ENCODE measurements at places on chromosomes 16 and 17. TPM values are rescaled to one million over a fixed set of nuclear protein-coding genes. Genes with fewer than 3 reads are reported as not detected.

GRCh38 chr17:57707892-57708291 lies 37.2 kb downstream of the CCDC182 start:
- DNase-seq, result peak; percentile 50

DNA sequence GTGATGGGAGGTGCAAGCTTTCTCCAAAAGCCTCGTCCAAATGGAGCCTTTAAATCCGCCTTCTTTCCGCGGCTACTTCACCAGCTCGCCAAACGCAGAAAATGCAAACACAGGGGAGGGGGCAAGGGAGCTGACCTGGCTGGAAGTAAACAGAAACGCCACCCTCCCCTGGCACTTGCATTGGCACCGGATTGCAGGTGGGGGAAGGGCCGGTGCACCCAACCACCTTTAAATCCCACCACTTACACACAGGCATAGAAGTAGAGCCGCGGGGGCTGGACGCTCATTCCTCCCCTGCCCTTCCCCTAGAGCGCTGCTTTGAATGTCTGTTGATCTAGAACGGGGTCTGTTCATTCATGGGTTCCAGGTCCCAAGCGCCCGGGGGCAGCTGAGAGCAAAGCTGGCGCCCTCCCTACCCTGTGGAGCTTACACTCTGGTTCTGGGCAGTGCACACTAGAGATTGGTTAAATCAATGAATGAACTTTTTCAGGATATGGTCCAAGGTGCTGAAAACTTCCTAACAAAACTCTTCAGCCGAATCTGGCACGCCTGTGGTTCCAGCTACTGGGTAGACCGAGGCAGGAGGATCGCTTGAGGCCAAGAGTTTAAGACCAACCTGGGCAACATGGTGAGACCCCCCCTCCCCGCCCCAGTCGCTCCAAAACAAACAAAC lies 920 bp upstream of the ZCCHC14 start:
- no peak for DNase-seq

The RSAD1 gene
- 49.9 TPM for total RNA-seq

DNA sequence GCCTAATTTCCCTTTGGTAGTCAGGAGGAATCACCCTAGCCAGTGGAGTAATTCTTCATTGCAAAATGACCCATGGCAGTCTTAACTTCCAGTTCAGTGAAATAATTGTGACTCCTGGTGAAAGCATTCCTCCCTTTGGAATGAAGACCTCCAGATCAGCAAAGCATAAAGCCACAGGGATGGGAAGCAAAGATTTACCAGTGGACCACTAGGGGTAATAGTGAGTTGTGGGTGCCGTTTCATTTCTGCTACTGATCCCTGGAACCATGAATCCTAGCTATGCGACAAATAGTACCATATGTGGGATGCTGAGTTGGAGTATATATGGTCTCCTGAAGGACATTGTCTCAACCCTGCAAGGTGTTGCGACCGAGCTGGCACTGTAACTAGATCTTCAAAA lies 13.7 kb downstream of the DYNLL2 start:
- DNase-seq, result no peak

- DNase-seq, result no peak
Observed at GRCh38 chr17:55272711-55273578, 8.2 kb downstream of the HLF start.

DNA sequence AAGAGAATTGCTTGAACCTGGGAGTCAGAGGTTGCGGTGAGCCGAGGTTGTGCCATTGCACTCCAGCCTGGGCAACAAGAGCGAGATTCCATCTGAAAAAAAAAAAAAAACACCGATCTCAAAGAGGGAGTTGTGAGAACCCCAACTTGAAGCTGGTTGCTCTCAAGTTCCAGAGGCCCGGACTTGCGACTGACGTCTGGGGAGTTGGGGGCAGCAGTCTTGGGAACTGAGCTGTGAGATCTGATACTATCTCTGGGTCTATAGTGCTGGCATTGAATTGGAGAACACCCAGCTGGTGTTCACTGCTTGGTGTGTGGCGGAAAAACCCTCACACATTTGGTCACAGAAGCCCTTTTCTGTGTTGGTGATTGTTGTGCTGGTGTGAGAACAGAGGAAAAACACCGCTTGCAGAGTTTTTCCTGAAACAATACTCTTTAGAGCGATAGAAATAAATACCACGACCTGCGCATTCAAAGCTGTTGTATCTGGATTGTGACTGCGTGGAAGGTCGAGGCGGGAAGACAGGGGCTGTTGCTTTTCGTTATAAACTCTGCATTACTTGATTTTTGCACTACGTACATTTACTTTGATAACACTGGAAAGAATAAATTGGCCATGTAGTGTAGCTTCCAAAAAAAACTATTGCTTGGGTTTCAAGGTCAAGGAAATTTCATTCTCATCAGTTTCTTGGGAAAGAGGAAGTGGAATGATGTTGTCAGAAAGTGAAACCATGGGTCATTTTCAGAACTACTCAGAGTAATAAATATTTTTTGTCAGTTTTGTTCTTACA lies 8.8 kb downstream of the SCIMP start:
- DNase-seq, result no peak

The NPIPB2 gene
- total RNA-seq, result 22.7 TPM

The TBC1D3D gene
- total RNA-seq, result 3.8 TPM

DNA sequence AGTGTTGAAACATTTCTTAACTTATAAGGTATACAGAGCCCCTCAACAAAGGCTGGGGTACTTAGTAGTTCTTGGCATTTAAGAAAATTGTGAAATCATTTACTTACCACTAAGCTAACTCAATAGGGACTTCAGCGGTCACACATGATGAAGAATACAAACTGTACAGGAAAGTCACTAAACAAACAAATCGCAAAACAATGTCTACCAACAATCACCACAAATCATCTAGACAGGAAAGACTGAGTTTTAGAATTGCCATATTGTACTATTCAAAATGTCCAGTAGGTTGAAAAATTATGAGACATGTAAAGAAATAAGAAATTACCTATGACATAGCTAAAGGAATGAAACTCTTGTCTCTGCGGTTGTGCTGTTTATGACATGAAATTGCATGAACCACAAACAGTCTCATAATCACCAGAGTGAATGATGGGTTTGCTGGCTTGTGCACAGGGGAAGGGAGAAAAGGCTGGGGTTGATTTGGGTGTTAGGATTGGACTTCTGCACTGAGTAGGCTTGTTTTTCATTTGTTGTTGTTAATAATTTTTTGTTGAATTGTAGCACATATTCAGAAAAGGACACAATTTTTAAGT lies 441.1 kb upstream of the MON1B start:
- no peak for DNase-seq

The CFAP97D1 gene
- 0.11 TPM for total RNA-seq

DNA sequence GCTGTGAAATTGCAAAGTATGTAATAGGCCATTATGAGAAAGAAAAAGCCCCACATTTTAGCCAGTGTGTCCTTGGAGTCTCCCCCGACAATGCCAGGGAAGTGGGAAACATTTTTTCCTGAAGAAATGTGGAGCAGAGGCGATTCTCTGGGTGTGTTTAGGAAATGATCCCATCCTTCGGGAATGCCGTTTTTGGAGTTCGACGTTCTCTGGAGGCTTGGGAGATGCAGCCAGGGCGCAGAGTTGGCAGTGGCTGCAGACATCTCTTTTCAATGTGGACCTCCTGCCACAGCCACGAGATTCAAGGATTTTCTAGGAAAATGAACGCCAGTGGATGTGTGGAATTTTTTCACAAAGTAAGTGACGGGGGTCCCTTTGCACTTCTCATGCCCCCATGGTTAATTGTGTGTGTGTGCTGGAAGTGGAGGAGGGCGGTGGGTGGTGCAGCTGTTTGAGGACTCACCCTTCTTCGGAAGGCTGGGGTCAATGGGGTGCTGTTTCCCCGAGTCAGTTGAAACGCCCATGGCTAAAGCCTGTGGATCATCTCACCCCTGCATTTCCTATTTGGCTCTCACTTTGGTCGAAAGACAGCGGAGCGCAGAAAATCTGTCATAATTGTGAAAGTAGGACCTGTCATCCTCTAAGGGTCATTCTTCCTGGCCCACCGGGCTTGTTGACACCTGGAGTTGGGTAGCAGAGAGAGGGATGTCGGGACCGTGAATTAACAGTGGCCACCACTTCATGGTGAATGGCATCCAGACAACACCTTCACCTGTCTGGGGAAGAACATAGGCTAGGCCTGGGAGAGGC lies 73.2 kb downstream of the CMIP start:
- no peak for DNase-seq

The CCDC144A gene
- 45.4 TPM for total RNA-seq

The ABCA9 gene
- 11.4 TPM for total RNA-seq

DNA sequence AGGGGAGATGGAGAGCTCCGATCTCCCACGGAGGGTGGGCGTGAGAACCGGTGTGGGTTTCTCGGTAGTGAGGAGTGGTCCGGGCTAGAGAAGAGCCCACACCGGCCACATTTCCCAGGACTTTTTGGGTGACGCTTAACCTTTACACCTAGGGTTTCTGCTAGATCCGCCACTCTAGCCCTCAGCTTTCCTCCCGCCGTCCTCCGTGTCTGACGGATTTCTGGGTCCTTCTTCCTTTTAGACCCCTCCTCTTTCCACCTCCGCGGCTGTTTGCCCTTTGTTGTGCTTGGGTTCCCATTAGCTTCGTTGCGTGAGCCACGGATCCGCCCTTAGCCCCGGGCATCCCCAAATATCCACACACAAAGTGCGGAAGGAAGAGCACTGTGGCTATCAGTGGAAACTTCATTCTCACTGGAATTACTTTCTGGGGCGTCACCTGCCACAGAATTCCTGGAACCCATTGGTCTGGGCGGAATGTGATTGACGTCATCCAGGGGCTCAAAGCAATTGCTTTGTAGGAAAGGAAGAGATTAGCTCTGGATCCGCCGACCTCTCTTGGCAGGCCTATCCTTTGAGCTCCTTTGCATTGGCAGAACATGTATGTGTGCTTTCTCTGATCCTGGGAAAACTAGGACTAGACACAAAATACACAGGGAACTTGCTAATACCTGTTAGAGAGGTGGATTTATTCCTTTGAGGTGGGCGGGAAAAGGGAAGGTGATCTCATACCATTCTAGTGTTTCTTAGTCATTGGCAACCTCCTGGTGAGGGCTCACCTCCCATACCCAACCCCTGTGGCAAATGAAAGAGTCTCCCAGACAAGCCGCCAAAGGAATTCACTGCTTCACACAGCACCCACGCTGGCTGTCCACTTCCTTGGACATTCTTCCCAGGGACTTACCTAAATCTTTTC lies 654 bp downstream of the TNFAIP1 start:
- no peak for DNase-seq

DNA sequence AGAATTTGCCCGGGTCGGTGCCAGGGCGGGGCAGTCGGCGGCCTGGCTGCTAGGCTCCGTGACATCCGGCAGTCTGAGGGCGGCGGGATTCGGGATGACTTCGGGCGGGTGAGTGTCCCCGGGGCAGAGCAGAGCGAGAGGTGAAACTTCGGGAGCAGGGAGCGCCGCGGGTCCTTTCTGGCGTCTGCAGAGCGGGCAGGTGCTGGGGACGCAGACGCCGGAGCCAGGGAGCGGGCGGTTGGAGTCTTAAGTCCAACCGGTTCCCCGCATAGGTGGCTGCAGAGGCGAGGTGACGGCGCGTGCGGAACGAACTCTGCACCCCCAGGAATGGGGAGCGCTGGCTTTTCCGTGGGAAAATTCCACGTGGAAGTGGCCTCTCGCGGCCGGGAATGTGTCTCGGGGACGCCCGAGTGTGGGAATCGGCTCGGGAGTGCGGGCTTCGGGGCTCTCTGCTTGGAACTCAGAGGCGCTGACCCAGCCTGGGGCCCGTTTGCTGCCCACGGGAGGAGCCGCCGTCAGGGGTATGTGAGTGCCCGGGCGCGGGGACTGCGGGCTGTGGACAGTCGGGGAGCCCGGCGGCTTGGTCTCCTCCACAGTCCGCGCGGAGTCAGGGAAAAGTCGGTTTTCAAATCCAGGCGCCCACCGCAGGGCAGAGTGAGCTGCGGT lies at the start of gene B4GALNT2:
TSS of gene B4GALNT2 (plus strand) at position 71 of the 666 bp plus-strand sequence. CDS start at position 95, 24 bp downstream.
- DNase-seq, result no peak

The KRT39 gene
- total RNA-seq, result not detected

The KRT20 gene
- total RNA-seq, result not detected

The RBBP6 gene
- 67.4 TPM for total RNA-seq

GRCh38 chr17:31385428-31386285 lies 5.8 kb upstream of the RAB11FIP4 start:
- DNase-seq, result no peak

The TBC1D3 gene
- 10.6 TPM for total RNA-seq

DNA sequence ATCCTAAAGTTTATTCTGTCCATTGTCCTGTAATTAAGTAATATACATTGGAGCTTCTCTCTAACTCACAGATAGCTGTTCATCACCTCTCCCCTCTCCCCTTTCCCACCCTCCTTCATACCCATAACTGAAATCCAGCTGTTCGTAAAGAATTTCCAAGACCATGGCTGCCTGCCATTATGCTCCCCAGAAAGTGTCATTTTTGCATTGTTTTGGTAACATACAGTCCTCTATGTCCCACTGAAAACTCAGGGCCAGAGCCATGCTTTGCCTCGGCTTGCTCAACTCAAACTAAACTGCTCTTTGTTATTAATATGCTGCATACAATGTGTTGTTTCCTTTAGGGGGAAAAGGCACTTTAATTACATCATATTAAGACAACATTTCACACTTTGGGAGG lies 132.0 kb downstream of the MRTFB start:
- DNase-seq, result no peak

The HS3ST3A1 gene
- 0.49 TPM for total RNA-seq

DNA sequence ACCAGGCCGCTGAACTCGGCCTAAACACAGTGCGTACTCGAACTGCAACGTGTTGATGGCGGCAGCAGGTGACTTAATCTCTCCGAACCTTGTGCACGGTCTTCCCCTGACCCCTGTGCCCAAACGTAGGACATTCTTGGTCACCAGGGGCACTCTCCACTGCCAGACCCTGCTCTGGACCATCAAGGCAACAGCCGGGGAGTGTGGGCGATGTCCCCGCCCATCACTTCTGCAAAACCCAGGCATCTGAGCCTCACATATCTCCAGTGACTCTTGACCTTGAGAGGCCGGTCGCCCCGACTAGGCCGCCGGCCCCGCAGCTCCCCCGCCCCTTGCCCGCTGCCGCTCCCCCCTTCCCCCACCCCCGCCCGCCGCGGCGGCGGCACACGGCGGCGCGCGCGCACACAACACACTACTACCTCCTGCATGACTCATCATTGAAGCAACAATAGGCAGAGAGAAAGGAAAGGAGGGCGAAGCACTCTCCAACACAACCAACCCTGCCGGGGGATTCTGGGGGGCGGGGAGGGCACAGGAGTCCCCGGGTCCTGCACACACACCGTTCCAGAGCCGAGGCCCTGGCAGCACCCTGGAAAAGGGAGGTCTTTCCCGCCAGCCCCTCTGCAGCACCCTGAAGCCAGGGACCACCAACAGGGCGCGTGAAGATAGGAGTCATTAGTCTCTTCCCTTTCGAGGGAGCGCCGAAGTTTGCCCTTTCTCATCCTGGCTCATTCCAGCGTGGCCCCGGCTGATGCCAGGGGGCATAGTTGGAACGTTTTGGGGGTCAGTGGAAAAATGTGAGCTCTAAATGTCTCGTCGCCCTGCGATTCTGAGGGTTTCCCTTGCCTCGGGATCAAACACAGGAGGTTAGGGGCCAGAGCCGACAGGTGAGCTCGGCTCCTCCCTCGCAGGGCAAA lies 1.9 kb downstream of the MNT start:
- peak; percentile 47 for DNase-seq

DNA sequence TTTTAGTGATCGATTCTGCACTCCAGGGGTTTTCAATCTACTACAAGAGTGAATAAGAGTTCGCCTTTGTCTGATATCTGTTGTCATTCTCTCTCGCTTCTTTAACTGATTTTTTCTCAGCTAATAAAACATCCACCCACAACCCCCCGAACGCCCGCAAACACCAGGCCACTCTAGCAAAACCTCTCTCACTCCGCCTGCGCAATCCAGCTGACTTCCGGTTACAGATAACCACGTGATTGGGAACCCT lies 338 bp upstream of the RPL19 start:
- DNase-seq, result peak; percentile 81

- no peak for DNase-seq
Observed at GRCh38 chr17:43217614-43218087, 6.0 kb downstream of the TMEM106A start.

The CACNA1G gene
- total RNA-seq, result 16.6 TPM

- DNase-seq, result no peak
Observed at GRCh38 chr17:48238933-48239602, 131.5 kb downstream of the SNX11 start.
